ENCODE measurements at places on chromosomes 2 and 18.

DNA sequence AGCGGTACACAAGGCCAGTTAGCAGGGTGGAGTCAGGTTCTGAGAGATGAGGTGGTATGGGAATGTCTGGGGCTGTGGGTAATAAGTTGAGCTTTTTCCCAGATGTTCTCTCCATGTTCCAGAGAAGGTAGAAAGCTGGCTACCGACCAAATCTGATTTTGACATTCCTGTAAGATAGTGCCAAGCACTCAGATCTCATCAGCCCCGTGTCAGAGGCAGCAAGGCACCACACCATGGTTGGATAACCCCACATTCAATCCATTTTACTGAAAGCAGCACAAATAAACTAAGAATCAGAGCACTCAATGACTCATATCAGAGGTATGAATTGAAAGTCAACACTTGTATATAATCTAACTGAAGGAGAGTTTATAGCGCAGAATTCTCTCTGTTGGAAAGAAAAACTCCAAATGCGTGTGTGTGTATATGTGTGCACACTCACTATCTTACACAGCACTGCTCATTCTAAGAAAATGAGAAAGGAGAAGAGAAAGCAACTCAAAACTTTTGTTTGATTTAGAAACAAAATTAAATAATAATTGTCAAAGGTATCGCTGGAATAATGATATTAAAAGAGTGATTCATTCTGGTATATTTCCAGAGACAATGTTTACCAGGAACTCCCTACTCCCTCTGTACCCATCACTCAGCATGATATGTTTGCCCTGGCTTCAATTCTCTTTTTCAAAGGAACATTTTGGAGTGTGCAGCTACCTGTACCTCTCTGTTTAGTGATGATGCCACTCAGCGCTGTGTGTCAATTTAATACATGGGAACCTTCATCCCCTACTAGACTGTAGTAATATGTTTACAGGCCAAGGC is 375.1 kb upstream of the ID2 start:
- no peak for DNase-seq

- DNase-seq, result peak; percentile 64
These were observed 128.3 kb downstream of the AFF3 start for GRCh38 chr2:100013892-100014677.

- DNase-seq, result no peak
These were observed 20.9 kb downstream of the TWIST2 start for GRCh38 chr2:238868616-238869292.

GRCh38 chr18:43222501-43222900 is 54.8 kb downstream of the SYT4 start:
- DNase-seq, result no peak
